CD4-positive, alpha-beta memory T cell (primary cell): ENCODE measurements at places on chromosomes 12 and 14.
A peak's percentile ranks its signal among the peaks of the same experiment; 100 is the strongest.

- DNase-seq: peak; percentile 23
- H3K27me3 ChIP-seq: no peaks in the 10 kb centered on the region
- H3K36me3 ChIP-seq: no peaks in the 10 kb centered on the region
- H3K27ac ChIP-seq: peak overlapping the region; percentile 0
- H3K4me3 ChIP-seq: peak overlapping the region; percentile 55
- H3K4me1 ChIP-seq: peaks cover 35% of the 10 kb centered on the region
These were observed 26.4 kb upstream of the RASSF3 start for GRCh38 chr12:64583771-64584421.

- no peak overlapping the region for H3K27ac ChIP-seq
- H3K4me3 ChIP-seq: no peak overlapping the region
- no peaks in the 10 kb centered on the region for H3K36me3 ChIP-seq
- H3K27me3 ChIP-seq: no peaks in the 10 kb centered on the region
- peaks cover 35% of the 10 kb centered on the region for H3K4me1 ChIP-seq
- no peak for DNase-seq
These were observed 90.7 kb downstream of the NINJ2 start for GRCh38 chr12:572532-572899.

DNA sequence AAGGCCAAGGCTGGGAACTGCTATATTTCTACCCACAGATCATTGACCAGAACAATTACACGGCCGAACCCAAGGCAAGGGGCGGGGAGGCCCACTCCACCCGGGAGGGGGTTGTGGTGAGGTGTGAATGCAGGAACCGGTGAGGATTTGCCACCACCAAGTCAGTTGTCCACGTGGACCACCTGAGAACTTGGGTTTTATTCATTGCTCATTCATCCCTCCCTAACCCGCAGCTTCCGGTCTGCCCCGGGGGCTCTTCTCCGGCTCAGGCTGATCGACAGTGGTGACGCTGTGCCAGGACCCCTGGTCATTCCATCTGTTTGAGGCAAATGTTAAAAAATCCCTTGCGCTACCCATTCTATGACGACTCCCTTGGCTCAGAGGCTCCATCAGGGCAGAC is 127.7 kb upstream of the RTL1 start:
- H3K36me3 ChIP-seq: no peaks in the 10 kb centered on the region
- DNase-seq: no peak
- no peak overlapping the region for H3K4me3 ChIP-seq
- no peaks in the 10 kb centered on the region for H3K27me3 ChIP-seq
- H3K27ac ChIP-seq: no peak overlapping the region
- H3K4me1 ChIP-seq: no peaks in the 10 kb centered on the region

DNA sequence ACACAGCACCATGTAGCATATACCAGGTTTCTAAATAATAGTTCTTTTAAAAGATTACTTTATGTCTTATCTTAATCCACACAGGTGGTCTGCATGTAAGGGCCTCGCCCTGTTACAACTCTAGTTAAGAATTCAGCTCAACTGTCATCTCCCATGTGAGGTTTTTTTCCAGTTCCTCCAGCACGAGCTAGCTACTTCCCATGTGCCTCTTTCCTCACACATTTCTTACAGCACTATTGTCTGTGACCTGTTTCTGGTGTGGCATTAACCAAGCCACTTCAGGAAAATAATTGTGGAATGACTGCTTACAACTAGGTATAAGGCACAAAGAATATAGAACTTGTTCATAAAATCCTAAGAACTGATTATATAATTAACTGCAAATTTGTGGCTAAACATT is 65.5 kb downstream of the SH2B3 start:
- H3K4me3 ChIP-seq: no peak overlapping the region
- no peak overlapping the region for H3K27ac ChIP-seq
- no peaks in the 10 kb centered on the region for H3K4me1 ChIP-seq
- peaks cover 10% of the 10 kb centered on the region for H3K36me3 ChIP-seq
- DNase-seq: no peak
- H3K27me3 ChIP-seq: no peaks in the 10 kb centered on the region
